ENCODE measurements at places on chromosomes 13 and 19. TPM values are rescaled to one million over a fixed set of nuclear protein-coding genes. Genes with fewer than 3 reads are reported as not detected.

- peak overlapping the region; percentile 95 for H3K27ac ChIP-seq
- peak overlapping the region; percentile 79 for H3K4me3 ChIP-seq
- no peak for DNase-seq
These were observed 10.1 kb downstream of the FOSB start for GRCh38 chr19:45477713-45478453.

Gene TEX101
- polyA plus RNA-seq = not detected

GRCh38 chr13:104785952-104786351 lies 1719.7 kb upstream of the SLC10A2 start:
- DNase-seq = no peak
- no peaks in the 10 kb centered on the region for H3K27me3 ChIP-seq
- H3K4me1 ChIP-seq = no peaks in the 10 kb centered on the region
- no peak overlapping the region for H3K4me3 ChIP-seq

Gene ITM2B
- polyA plus RNA-seq = 1,055 TPM

Gene SOX21
- polyA plus RNA-seq = not detected

DNA sequence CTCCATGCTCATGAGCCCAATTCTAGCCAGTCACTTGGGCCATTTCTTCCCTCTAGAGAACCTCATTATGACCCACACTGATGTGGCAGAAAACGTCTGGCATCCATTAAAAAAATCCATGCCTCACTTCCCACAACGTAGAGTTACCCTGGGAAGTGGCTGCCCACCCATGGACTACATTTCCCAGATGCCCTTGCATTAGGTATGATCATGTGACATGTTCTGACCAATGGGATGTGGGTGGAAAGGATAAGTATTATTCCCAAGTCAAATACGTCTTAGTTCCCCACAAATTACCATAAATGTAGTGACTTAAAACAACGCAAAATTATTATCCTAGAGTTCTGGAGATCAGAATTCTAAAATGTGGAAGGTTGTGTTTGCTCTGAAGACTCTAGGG lies 47.9 kb upstream of the ZNRF4 start:
- no peak overlapping the region for H3K27ac ChIP-seq
- H3K36me3 ChIP-seq = no peaks in the 10 kb centered on the region
- DNase-seq = no peak
- H3K4me1 ChIP-seq = no peaks in the 10 kb centered on the region
- peaks cover 2% of the 10 kb centered on the region for H3K27me3 ChIP-seq

All from immature natural killer cell (primary cell).